ENCODE measurements at places on chromosomes 1 and 21. TPM values are rescaled to one million over a fixed set of nuclear protein-coding genes. Genes with fewer than 3 reads are reported as not detected.

- H3K36me3 ChIP-seq: no peaks in the 10 kb centered on the region
- H3K27ac ChIP-seq: no peak overlapping the region
- H3K4me3 ChIP-seq: no peak overlapping the region
- DNase-seq: peak; percentile 39
- H3K27me3 ChIP-seq: no peaks in the 10 kb centered on the region
- H3K4me1 ChIP-seq: peaks cover 30% of the 10 kb centered on the region
These were observed 82.8 kb upstream of the SLC44A3 start for GRCh38 chr1:94737124-94737998.

DNA sequence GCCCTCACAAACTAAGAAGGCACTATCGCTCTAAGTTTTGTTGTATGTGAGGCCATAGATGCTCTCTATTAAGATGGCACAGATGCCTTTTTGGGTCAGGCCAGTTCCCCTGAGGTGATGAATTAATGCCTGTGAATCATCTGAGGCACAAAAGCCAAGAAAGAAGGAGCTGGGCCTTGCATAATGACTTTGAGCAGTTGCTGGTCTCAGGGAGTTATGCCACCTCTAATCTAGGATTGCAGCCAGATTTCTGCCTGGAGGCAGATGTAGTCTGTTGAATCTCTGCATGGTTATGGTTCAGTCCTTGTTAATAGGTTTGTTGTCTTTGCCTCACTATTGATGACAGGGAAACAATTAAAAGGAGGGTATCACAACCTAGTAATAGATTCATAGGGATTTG is 168.1 kb upstream of the CHRM3 start:
- H3K4me3 ChIP-seq: no peak overlapping the region
- H3K36me3 ChIP-seq: no peaks in the 10 kb centered on the region
- DNase-seq: no peak
- H3K27ac ChIP-seq: no peak overlapping the region
- no peaks in the 10 kb centered on the region for H3K4me1 ChIP-seq

DNA sequence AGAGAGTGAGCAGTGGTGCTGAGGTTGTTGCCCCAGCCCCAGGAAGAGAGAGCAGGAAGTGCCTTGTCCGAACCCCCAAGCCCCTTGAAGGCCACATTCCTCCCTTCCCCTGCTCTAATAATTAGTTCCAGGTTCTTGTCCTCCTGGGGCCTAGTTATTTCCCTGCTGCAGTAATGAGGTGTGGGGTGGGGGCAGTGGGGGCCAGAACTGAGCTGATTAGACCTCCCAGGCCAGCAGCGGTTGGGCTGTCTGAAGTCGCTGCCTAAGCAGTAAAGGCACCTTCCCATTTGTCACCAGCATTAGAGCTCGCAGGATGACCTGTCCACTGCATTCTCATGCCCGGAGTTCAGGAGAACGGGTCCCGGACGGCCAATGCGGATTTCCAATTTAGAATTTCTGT is 186.5 kb upstream of the CSF3R start:
- H3K27ac ChIP-seq: no peak overlapping the region
- H3K4me1 ChIP-seq: no peaks in the 10 kb centered on the region
- H3K4me3 ChIP-seq: no peak overlapping the region
- H3K27me3 ChIP-seq: no peaks in the 10 kb centered on the region
- DNase-seq: no peak

DNA sequence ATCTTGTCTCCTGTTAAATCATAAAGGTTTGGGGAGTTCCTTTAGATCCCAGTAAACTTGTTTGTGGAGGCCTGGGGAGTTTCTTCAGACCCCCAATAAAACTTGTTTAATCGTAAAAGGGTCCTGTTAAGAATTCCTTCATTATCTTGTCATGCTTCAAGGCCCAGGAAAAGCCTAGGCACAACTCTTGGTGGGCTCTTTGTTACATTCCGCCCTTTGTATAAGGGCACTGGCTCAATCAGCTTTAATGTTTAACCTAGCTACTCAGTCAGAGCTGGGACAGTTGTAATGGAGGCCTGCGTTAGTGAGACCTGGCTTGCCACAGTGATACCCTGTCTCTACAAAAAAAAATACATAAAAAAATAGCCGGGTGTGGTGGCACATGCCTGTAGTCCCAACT is 77.2 kb downstream of the MPZL1 start:
- H3K36me3 ChIP-seq: no peaks in the 10 kb centered on the region
- peaks cover 19% of the 10 kb centered on the region for H3K4me1 ChIP-seq
- H3K4me3 ChIP-seq: no peak overlapping the region
- H3K27me3 ChIP-seq: no peaks in the 10 kb centered on the region
- DNase-seq: no peak

- no peaks in the 10 kb centered on the region for H3K27me3 ChIP-seq
- no peaks in the 10 kb centered on the region for H3K36me3 ChIP-seq
- no peak overlapping the region for H3K27ac ChIP-seq
- peaks cover 5% of the 10 kb centered on the region for H3K4me1 ChIP-seq
These were observed 29.7 kb upstream of the TNFRSF1B start for GRCh38 chr1:12136916-12137610.

- peak; percentile 98 for DNase-seq
- H3K36me3 ChIP-seq: no peaks in the 10 kb centered on the region
- peak overlapping the region; percentile 36 for H3K27ac ChIP-seq
- H3K4me3 ChIP-seq: no peak overlapping the region
These were observed 20.3 kb upstream of the AZIN2 start for GRCh38 chr1:33060579-33061083.

DNA sequence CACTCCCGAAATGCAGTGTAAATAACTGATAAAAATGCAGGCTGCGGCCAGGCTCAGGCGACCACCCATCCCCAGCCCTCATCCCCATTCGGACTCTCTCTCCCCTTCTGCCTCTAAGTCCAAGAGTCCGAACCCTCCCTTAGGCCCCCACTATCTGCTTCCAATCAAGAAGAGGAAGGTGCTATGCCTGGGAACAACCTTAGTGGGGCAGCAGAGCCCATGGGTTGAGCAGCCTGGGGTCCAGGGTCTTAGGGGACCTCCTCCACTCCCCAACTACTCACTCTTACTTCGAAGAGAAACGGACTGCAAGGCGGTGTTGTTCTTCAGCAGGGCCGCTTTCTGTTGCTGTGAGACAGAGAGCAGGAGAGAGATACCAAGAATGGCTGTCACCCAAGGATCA is 12.2 kb downstream of the ARHGEF2 start:
- H3K4me3 ChIP-seq: no peak overlapping the region
- H3K27me3 ChIP-seq: no peaks in the 10 kb centered on the region
- H3K4me1 ChIP-seq: peaks cover 58% of the 10 kb centered on the region
- H3K36me3 ChIP-seq: peaks cover 63% of the 10 kb centered on the region
- no peak for DNase-seq
- H3K27ac ChIP-seq: no peak overlapping the region

GRCh38 chr1:3618531-3618880 is 6.3 kb upstream of the TPRG1L start:
- no peak overlapping the region for H3K4me3 ChIP-seq
- H3K27me3 ChIP-seq: peaks cover 4% of the 10 kb centered on the region
- peaks cover 14% of the 10 kb centered on the region for H3K4me1 ChIP-seq
- no peak for DNase-seq
- no peak overlapping the region for H3K27ac ChIP-seq

GRCh38 chr1:156698995-156699394 is 6.4 kb downstream of the CRABP2 start:
- no peak overlapping the region for H3K4me3 ChIP-seq
- no peak overlapping the region for H3K27ac ChIP-seq
- no peak for DNase-seq
- H3K27me3 ChIP-seq: peaks cover 2% of the 10 kb centered on the region

- DNase-seq: no peak
- no peaks in the 10 kb centered on the region for H3K27me3 ChIP-seq
- no peaks in the 10 kb centered on the region for H3K36me3 ChIP-seq
- H3K4me3 ChIP-seq: no peak overlapping the region
These were observed 60.1 kb upstream of the PTGS2 start for GRCh38 chr1:186740324-186740723.

GRCh38 chr1:91924146-91924545 is 25.1 kb upstream of the BRDT start:
- DNase-seq: peak; percentile 86
- peaks cover 8% of the 10 kb centered on the region for H3K4me1 ChIP-seq
- H3K27ac ChIP-seq: no peak overlapping the region
- H3K4me3 ChIP-seq: no peak overlapping the region
- H3K27me3 ChIP-seq: no peaks in the 10 kb centered on the region

DNA sequence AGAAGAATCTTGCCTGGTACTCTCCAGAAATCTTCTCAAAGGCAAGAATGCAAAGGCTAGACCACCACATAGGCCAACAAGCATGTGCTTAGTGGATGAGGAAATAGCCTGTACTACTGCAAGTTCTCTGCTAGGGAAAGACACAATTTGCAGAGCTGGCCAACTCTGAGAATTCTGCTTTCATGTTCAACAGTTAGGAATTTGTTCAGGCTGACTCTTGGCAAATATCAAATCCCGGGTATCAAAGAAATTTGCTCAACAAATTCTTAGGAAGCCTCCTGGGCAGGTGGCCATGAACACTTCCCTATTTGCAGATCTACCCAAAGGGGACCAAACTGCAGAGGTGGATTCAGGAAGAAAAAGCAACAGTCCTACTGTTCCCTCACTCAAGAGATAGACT is 15.0 kb upstream of the H3-3A start:
- peaks cover 5% of the 10 kb centered on the region for H3K27me3 ChIP-seq
- no peaks in the 10 kb centered on the region for H3K36me3 ChIP-seq
- H3K27ac ChIP-seq: no peak overlapping the region

- H3K27me3 ChIP-seq: no peaks in the 10 kb centered on the region
- H3K27ac ChIP-seq: peak within 1 kb of the TSS; percentile 21
- peaks cover 14% of the 10 kb centered on the region for H3K4me1 ChIP-seq
- no peaks in the 10 kb centered on the region for H3K36me3 ChIP-seq
- H3K4me3 ChIP-seq: peak within 1 kb of the TSS; percentile 54
These were observed at the start of gene ADAMTSL4 for GRCh38 chr1:150548632-150549495. ADAMTSL4 (plus strand) TSS chr1:150549408; CDS start chr1:150552289, 2,881 bp downstream.

- H3K4me1 ChIP-seq: peaks cover 2% of the 10 kb centered on the region
- no peaks in the 10 kb centered on the region for H3K27me3 ChIP-seq
- no peak overlapping the region for H3K27ac ChIP-seq
- no peak for DNase-seq
- H3K36me3 ChIP-seq: no peaks in the 10 kb centered on the region
- no peak overlapping the region for H3K4me3 ChIP-seq
These were observed 342 bp downstream of the GSTM5 start for GRCh38 chr1:109712321-109712864.

DNA sequence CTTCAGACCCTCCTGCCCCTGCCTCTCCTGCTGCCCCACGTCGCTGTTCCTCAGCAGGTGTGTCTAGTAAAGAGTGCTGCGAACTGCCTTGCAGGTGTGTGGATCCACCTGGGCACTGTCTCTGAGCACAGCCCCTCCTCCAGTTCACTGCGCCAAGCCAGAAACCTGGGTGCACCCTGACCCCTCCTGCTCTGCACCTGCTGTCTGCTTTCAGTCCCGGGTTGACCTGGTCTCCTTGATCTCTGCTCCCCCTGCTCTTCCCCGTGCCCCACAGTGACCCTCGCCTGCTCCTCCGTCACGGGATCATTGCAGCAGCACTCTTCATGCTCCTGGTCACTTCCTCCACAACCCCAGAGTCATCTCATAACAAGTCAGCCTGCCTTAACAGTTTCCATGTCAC is 6.5 kb downstream of the A3GALT2 start:
- DNase-seq: no peak
- no peaks in the 10 kb centered on the region for H3K36me3 ChIP-seq
- H3K4me3 ChIP-seq: no peak overlapping the region
- no peaks in the 10 kb centered on the region for H3K4me1 ChIP-seq

- no peaks in the 10 kb centered on the region for H3K36me3 ChIP-seq
- H3K4me3 ChIP-seq: no peak overlapping the region
- no peak overlapping the region for H3K27ac ChIP-seq
- no peak for DNase-seq
- H3K4me1 ChIP-seq: no peaks in the 10 kb centered on the region
- H3K27me3 ChIP-seq: no peaks in the 10 kb centered on the region
These were observed 72.8 kb upstream of the KCNJ15 start for GRCh38 chr21:38183961-38184360.

GRCh38 chr21:35812679-35813078 is 247.6 kb downstream of the SETD4 start:
- no peak overlapping the region for H3K27ac ChIP-seq
- no peak overlapping the region for H3K4me3 ChIP-seq
- H3K36me3 ChIP-seq: no peaks in the 10 kb centered on the region
- no peaks in the 10 kb centered on the region for H3K27me3 ChIP-seq
- no peak for DNase-seq
- no peaks in the 10 kb centered on the region for H3K4me1 ChIP-seq

- peaks cover 8% of the 10 kb centered on the region for H3K4me1 ChIP-seq
- H3K36me3 ChIP-seq: no peaks in the 10 kb centered on the region
- no peak overlapping the region for H3K4me3 ChIP-seq
- no peak for DNase-seq
- no peak overlapping the region for H3K27ac ChIP-seq
These were observed 4.9 kb downstream of the RCAN1 start for GRCh38 chr21:34609933-34610549.

- H3K27ac ChIP-seq: no peak overlapping the region
- H3K4me1 ChIP-seq: no peaks in the 10 kb centered on the region
- DNase-seq: peak; percentile 10
- H3K27me3 ChIP-seq: no peaks in the 10 kb centered on the region
- no peak overlapping the region for H3K4me3 ChIP-seq
These were observed 128.4 kb downstream of the NTMT2 start for GRCh38 chr1:170274131-170274501.

Gene TRIM17
- 1.5 TPM for total RNA-seq

Gene GNG4
- total RNA-seq: 3.8 TPM

Gene PPIE
- 33.1 TPM for total RNA-seq

Gene CD247
- total RNA-seq: not detected

Gene AMY2A
- not detected for total RNA-seq

Gene HFM1
- total RNA-seq: 0.53 TPM

Gene NBPF4
- not detected for total RNA-seq

Gene SERINC2
- total RNA-seq: 30.4 TPM

Gene FAF1
- 35.4 TPM for total RNA-seq

Gene CFAP126
- not detected for total RNA-seq

Gene SIM2
- total RNA-seq: 9.2 TPM

Gene UBXN10
- 0.09 TPM for total RNA-seq

Gene MAB21L3
- total RNA-seq: 0.34 TPM

Gene GPR37L1
- total RNA-seq: not detected

Gene UCHL5
- 26.4 TPM for total RNA-seq

Gene SMG7
- total RNA-seq: 53.5 TPM

Gene IPP
- total RNA-seq: 18.2 TPM

All from astrocyte (in vitro differentiated cells and primary cell).